Panc1 (cell line): ENCODE measurements at places on chromosomes 11 and 22.
A peak's percentile ranks its signal among the peaks of the same experiment; 100 is the strongest.

GRCh38 chr22:31451709-31452571 is 37.7 kb downstream of the EIF4ENIF1 start:
- peaks cover 16% of the 10 kb centered on the region for H3K36me3 ChIP-seq
- peak; percentile 22 for DNase-seq
- no peaks in the 10 kb centered on the region for H3K4me1 ChIP-seq
- no peak overlapping the region for H3K4me3 ChIP-seq

- H3K27me3 ChIP-seq, result no peaks in the 10 kb centered on the region
- H3K36me3 ChIP-seq, result no peaks in the 10 kb centered on the region
- no peak for DNase-seq
- H3K4me3 ChIP-seq, result no peak within 1 kb of the TSS
Observed at GRCh38 chr11:6862961-6863360, at the start of gene OR10A2. Gene OR10A2, plus strand, starts transcription at chr11:6863057. Its CDS starts 6,698 bp downstream, at chr11:6869755.

- DNase-seq, result no peak
- no peak overlapping the region for H3K27ac ChIP-seq
- H3K36me3 ChIP-seq, result no peaks in the 10 kb centered on the region
- H3K4me1 ChIP-seq, result no peaks in the 10 kb centered on the region
- H3K27me3 ChIP-seq, result no peaks in the 10 kb centered on the region; the same call in 1 of the 2 replicates
Observed at GRCh38 chr11:5266609-5267008, 3.1 kb downstream of the HBE1 start.

DNA sequence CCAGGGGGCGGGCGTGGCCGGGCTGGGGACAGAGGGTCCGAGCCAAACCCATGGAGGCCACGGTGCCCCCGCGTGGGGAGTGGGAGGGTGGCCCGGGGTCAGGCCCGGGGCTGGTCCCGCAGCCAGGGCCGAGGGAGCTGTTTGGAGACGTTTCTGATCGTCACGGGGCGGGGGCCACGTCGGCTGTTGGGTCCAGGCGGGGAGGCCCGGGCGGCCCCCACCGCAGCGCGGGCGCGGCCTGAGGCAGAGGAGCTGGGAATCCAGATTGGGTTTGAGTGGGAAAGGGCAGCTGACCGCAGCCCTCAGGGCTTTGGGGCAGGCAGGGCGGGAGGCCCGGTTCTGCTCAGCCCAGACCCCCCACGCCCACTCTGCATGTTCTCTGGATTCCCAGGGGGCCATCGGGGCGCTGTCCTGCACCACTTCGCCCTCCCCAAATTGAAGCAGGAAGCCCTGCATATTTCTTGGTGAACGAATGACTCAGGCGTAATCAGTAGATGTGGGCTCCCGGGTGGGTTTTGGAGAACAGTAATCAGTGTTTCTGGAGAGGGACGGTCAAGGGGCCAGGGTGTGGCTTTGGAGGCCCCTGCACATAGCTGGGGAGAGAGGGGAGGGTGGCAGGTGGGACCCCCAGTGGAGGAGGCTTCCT is 583 bp downstream of the MRPL23 start:
- no peak overlapping the region for H3K4me3 ChIP-seq
- H3K27me3 ChIP-seq, result no peaks in the 10 kb centered on the region
- no peak overlapping the region for H3K27ac ChIP-seq

- no peak overlapping the region for H3K27ac ChIP-seq
- 0 out of 2 replicates have a peak, but pooled peaks cover 2% of the 10 kb centered on the region for H3K27me3 ChIP-seq
- no peaks in the 10 kb centered on the region for H3K4me1 ChIP-seq
- no peak overlapping the region for H3K4me3 ChIP-seq
- no peak for DNase-seq
Observed at GRCh38 chr11:131397675-131398074, 27.3 kb downstream of the NTM start.

DNA sequence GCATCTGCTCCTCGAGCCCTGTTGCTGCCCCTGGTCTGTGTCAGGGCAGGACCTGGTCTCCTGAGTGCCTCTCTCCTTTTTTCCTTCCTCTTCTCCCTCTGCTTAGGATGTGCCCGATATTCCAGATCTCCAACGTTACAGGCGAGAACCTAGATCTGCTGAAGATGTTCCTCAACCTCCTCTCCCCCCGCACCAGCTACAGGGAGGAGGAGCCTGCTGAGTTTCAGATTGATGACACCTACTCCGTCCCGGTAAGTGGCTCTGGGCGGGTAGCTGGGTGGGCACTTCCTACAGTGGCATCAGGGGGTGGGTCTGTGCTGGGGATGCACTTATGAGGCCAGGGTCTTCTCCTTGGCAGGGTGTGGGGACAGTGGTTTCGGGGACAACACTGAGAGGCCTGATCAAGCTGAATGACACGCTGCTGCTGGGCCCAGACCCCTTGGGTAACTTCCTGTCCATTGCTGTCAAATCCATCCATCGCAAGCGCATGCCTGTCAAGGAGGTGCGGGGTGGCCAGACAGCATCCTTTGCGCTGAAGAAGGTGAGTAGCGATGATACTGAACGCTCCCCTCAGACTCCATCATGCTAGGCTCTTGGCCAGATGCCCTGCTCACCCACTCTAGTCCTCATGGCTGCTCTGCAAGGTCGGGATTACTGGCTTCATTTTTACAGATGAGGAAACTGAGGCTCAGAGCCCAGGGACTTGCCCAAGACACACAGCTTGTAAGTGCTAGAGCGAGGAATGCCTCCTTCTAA is 20.3 kb downstream of the GTPBP1 start:
- H3K27me3 ChIP-seq, result no peaks in the 10 kb centered on the region
- peaks cover 4% of the 10 kb centered on the region; the same call in 1 of the 2 replicates for H3K36me3 ChIP-seq
- DNase-seq, result no peak
- no peaks in the 10 kb centered on the region for H3K4me1 ChIP-seq
- no peak overlapping the region for H3K4me3 ChIP-seq
- no peak overlapping the region for H3K27ac ChIP-seq

- H3K4me1 ChIP-seq, result no peaks in the 10 kb centered on the region
- no peaks in the 10 kb centered on the region for H3K27me3 ChIP-seq
- no peak for DNase-seq
- no peak overlapping the region for H3K27ac ChIP-seq
- H3K4me3 ChIP-seq, result no peak overlapping the region
Observed at GRCh38 chr11:7655253-7656217, 17.8 kb downstream of the CYB5R2 start.

DNA sequence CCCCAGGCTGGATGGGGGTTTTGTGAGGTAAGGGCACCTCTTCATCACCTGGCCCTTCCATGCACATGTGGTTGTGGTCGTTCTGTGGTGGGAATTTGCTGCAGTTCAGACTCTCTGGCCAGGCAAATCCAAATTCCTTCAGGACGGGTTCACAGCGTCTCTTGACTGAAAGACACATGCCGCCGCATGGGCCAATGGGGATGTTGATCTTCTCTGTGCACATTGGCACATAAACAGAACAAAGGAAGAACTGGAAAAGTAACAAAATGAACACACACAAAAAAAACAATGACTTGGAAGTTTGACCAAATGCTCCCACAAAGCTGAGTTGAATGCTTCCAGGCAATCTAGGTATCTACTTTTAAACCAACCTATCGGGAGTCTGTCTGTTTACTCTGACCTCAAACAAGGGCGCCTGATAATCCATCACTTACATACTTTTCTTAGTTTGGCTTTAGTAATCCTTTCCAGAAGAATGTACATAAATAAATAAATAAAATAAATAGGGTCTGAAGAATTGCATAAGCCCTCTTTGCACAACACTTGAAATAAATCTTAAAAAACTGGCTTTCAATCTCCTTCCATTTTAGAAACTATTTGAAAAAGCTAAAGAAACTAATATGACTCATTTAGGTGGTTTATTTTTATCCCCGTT is 2.8 kb downstream of the FZD4 start:
- H3K27me3 ChIP-seq, result no peaks in the 10 kb centered on the region; the same call in 1 of the 2 replicates
- H3K4me1 ChIP-seq, result peaks cover 12% of the 10 kb centered on the region; the same call in 1 of the 2 replicates
- H3K4me3 ChIP-seq, result no peak overlapping the region
- no peaks in the 10 kb centered on the region; the same call in 1 of the 2 replicates for H3K36me3 ChIP-seq
- no peak overlapping the region for H3K27ac ChIP-seq

GRCh38 chr11:112016765-112017376 is 8.3 kb upstream of the DLAT start:
- no peak for DNase-seq
- H3K27me3 ChIP-seq, result no peaks in the 10 kb centered on the region
- H3K4me3 ChIP-seq, result no peak overlapping the region
- no peak overlapping the region for H3K27ac ChIP-seq
- H3K36me3 ChIP-seq, result no peaks in the 10 kb centered on the region

GRCh38 chr11:19952911-19953310 is 207.4 kb downstream of the DBX1 start:
- no peak overlapping the region for H3K27ac ChIP-seq
- peaks cover 4% of the 10 kb centered on the region for H3K4me1 ChIP-seq
- no peaks in the 10 kb centered on the region for H3K36me3 ChIP-seq
- H3K27me3 ChIP-seq, result no peaks in the 10 kb centered on the region
- H3K4me3 ChIP-seq, result no peak overlapping the region
- DNase-seq, result no peak

DNA sequence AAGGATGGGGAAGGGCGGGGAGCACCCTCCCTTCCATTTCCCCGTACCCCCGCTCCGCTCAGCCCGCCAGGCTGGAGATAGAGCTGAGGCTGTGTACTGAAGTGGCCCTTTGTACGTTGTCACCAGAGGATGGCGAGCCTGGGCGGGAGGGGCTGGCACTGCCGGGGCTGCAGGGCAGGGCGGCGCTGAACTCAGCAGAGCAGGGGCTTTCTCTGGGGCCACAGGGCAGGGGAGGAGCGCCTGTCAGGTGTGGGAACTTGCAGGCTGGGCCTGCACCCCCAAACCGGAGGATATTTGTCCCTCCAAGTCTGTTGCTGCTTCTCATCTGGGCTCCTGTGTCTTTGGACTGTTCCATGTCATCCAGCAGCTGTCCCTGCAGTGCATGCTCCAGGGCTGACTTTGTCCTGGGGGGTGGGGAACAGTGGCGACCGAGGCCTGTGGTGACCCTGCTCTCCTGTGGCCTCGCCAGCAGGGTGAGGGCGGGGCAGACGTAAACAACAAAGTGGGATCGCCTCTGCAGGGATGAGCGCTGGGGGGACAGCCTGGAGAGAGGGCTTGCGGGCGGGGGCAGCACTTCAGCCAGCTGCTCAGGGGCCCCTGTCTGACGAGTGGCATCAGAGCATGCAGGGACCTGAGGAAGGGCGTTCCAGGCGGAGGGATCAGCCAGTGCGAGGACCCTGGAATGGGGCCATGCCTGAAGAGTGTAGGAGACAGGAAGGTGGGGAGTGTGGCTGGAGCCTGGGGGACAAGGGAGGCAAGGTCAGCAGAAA is 13.1 kb downstream of the MGAT3 start:
- DNase-seq, result no peak
- H3K36me3 ChIP-seq, result no peaks in the 10 kb centered on the region
- H3K4me3 ChIP-seq, result no peak overlapping the region
- H3K4me1 ChIP-seq, result peaks cover 8% of the 10 kb centered on the region; the same call in 1 of the 2 replicates
